CD8-positive, alpha-beta memory T cell (primary cell): ENCODE measurements at places on chromosomes 4 and X. TPM values are rescaled to one million over a fixed set of nuclear protein-coding genes. Genes with fewer than 3 reads are reported as not detected.

MAGEC3 gene
- total RNA-seq: not detected

DNA sequence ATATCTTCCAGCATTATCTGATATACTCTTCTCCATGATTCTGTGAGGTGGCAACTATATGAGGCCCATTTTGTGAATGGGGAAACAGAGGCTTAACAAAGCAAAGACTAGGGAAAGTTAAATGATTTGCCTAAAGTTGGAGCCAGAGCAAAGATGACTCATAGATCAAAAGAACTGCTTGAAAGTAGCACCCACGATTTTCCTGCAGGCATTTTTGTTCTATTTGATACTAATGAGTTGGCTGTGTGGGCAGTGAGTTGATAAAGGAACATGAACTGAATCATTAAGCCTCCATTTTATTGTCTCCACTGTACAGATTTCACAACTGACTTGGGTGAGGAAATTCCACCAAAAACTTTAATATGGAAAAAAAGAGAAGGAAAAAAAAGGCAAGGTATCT is 138.9 kb upstream of the IGFBP7 start:
- H3K27me3 ChIP-seq: no peaks in the 10 kb centered on the region
- H3K36me3 ChIP-seq: no peaks in the 10 kb centered on the region
- no peak overlapping the region for H3K27ac ChIP-seq
- H3K4me3 ChIP-seq: no peak overlapping the region
- H3K4me1 ChIP-seq: no peaks in the 10 kb centered on the region
- no peak for DNase-seq

SULT1E1 gene
- total RNA-seq: not detected

DNA sequence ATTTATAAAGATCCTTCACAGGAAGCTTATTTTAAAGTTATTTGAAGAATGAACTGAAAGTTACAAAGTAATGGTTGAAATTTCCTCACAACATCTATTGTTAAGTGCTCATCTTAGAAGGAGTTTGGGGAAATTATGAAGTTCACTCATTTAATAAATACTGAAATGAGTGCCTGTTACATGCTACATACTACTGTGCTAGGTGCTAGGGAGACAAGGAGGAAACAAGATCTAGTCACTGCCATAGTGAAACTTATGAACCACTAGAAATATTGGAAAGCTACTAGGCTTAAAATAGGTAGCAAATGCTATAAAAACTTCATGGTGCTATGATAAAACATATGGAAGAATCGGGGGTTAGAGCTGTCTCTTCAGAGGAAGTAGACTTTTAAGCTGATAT is 97.1 kb downstream of the JADE1 start:
- no peak overlapping the region for H3K27ac ChIP-seq
- H3K4me3 ChIP-seq: no peak overlapping the region
- H3K36me3 ChIP-seq: no peaks in the 10 kb centered on the region
- no peaks in the 10 kb centered on the region for H3K4me1 ChIP-seq
- DNase-seq: no peak

PSAPL1 gene
- not detected for total RNA-seq

GRCh38 chrX:128165884-128166408 is 113.7 kb upstream of the ACTRT1 start:
- H3K27ac ChIP-seq: no peak overlapping the region
- H3K4me3 ChIP-seq: no peak overlapping the region
- no peaks in the 10 kb centered on the region for H3K27me3 ChIP-seq
- no peaks in the 10 kb centered on the region for H3K36me3 ChIP-seq
- no peak for DNase-seq

CFAP99 gene
- not detected for total RNA-seq

SAGE1 gene
- not detected for total RNA-seq

- no peak overlapping the region for H3K27ac ChIP-seq
- peak overlapping the region; percentile 45 for H3K4me3 ChIP-seq
- no peaks in the 10 kb centered on the region for H3K27me3 ChIP-seq
- no peak for DNase-seq
- peaks cover 89% of the 10 kb centered on the region for H3K4me1 ChIP-seq
These were observed 11.8 kb upstream of the CD40LG start for GRCh38 chrX:136636121-136636520.

FAM47E gene
- not detected for total RNA-seq

ADH1B gene
- not detected for total RNA-seq

DNA sequence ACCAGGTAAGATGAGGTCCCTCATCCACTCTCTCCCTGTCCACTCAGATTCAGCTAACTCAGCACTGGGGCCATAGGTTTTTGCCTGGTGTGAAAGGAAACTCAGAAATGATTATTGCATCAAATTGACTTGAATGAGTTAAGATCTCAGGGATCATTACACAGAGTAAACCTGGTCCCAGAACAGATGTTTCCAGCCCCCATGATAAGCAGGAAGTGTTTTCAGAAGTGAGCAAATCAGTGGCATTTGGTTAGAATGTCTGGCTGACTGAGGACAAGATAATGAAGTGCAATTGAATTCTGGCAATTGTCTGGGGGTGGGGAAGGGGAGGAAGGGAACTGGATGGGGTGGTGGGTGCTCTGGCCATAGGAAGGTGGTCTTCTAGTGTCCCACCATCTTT is 108.0 kb downstream of the CHIC2 start:
- no peak overlapping the region for H3K27ac ChIP-seq
- no peaks in the 10 kb centered on the region for H3K36me3 ChIP-seq
- no peak overlapping the region for H3K4me3 ChIP-seq
- H3K4me1 ChIP-seq: no peaks in the 10 kb centered on the region
- DNase-seq: no peak
- H3K27me3 ChIP-seq: no peaks in the 10 kb centered on the region

- no peak overlapping the region for H3K27ac ChIP-seq
- no peaks in the 10 kb centered on the region for H3K4me1 ChIP-seq
- no peaks in the 10 kb centered on the region for H3K36me3 ChIP-seq
- no peaks in the 10 kb centered on the region for H3K27me3 ChIP-seq
These were observed 140.8 kb upstream of the GATB start for GRCh38 chr4:151901631-151902030.

DNA sequence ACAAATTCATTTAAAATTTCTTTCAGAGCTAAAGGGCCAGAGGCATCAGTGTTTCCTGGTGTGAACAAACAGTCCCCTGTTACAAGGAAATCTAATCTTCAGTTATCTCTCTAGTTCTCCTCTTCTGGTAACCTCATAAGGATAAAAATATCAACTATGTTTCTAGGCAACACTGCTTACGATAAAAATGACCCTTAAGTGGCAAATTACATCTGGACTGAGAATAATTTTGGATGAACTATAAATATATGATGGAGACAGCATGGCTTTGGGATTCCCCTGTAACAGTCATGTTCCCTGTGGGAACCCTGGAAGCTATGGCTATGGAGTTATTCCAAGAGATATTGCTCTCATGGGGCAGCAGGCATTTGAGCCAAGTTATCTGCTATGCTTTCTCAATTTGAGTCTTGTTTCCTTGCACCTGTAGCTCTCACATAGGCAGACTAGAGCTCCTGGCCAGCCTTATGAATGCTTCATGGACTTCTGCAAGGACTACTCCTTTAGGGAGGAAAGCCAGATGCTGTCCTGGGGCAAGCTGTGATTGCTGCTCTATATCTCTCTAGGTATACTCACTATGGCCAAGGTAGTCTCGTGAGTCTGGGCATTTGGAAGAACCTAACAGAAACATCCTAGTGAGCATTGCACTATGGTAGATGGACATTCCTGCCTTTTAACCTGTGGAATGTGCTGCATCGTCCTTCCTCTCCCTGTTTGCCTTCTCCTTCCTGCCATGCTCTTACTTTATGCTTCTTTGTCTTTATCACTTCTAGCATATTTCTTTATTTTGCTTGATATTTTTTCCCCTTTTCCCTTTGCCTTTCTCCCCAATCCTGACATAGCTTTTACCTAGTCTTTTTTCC is 14.2 kb downstream of the C4orf33 start:
- no peaks in the 10 kb centered on the region for H3K4me1 ChIP-seq
- DNase-seq: no peak

DNA sequence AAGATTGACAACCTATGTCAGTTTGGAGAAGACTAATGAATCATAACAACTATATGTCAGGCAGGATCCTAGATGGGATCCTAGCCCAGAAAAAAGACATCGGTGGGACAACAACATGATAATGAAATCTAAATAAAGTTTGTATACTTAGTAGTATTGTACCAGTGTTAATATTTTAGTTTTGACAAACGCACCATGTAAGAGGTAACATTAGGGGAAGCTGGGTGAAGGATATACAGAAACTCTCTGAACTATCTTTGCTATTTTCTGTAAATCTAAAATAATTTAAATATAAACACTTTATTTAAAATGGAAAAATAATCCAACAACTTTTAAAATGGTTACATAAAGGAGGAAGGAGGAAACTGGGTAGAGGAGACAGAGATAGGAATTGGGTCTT is 105.6 kb upstream of the AP1S2 start:
- no peak for DNase-seq
- no peaks in the 10 kb centered on the region for H3K4me1 ChIP-seq
- no peak overlapping the region for H3K4me3 ChIP-seq
- H3K27me3 ChIP-seq: no peaks in the 10 kb centered on the region
- no peaks in the 10 kb centered on the region for H3K36me3 ChIP-seq

DUSP9 gene
- total RNA-seq: 0.09 TPM

GRCh38 chr4:159006202-159006601 is 96.7 kb upstream of the RAPGEF2 start:
- no peaks in the 10 kb centered on the region for H3K4me1 ChIP-seq
- H3K4me3 ChIP-seq: no peak overlapping the region

DNA sequence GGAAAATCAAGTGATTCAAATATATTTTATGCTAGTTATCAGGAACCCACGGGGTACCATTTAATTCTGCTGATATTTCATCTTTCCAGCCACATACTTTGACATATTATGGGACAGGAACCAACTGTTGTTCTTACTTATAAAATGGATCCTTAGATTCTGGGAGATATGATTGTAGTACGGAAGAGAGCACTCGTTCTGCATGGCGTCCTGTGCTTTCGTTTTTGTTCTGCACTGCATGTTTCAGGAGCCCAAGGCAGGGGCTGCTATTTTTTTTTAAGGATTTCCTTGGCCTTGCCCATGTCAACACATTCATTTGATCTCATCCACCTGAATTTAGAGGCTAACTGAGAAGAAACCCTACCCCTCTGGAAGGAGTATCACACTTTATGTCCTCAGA is 245.5 kb upstream of the TLL1 start:
- no peak overlapping the region for H3K27ac ChIP-seq
- no peaks in the 10 kb centered on the region for H3K27me3 ChIP-seq
- H3K36me3 ChIP-seq: no peaks in the 10 kb centered on the region
- DNase-seq: no peak

DNA sequence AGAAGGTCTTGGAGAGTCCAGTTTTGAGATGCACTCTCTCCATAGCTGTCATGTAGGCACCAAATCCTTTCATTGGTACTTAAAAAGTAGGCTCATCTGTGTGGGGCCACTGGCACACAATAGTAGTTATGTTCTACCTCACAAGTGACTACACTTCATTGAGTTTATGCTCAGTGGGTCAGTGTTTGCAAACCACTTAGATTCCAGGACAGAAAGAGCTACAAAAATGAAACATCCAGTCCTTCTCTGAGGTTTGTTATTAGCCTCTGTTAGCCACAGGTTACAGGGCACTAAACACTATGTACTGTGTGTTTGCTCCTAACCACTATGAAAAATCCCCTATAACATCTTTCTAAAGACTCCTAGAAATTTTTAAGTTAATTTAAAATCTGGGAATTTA is 13.8 kb downstream of the RAB28 start:
- no peak overlapping the region for H3K4me3 ChIP-seq
- H3K4me1 ChIP-seq: no peaks in the 10 kb centered on the region
- H3K27me3 ChIP-seq: no peaks in the 10 kb centered on the region
- no peaks in the 10 kb centered on the region for H3K36me3 ChIP-seq
- DNase-seq: no peak

SYP gene
- total RNA-seq: 2.5 TPM

CSAG3 gene
- total RNA-seq: not detected

- H3K27me3 ChIP-seq: no peaks in the 10 kb centered on the region
- no peak overlapping the region for H3K27ac ChIP-seq
- no peak overlapping the region for H3K4me3 ChIP-seq
- no peak for DNase-seq
- no peaks in the 10 kb centered on the region for H3K4me1 ChIP-seq
- H3K36me3 ChIP-seq: no peaks in the 10 kb centered on the region
These were observed 306.0 kb downstream of the RPA4 start for GRCh38 chrX:97189668-97190067.

- H3K27me3 ChIP-seq: no peaks in the 10 kb centered on the region
- no peaks in the 10 kb centered on the region for H3K36me3 ChIP-seq
- H3K4me3 ChIP-seq: no peak overlapping the region
- H3K4me1 ChIP-seq: no peaks in the 10 kb centered on the region
- no peak overlapping the region for H3K27ac ChIP-seq
These were observed 2.9 kb upstream of the SPARCL1 start for GRCh38 chr4:87532109-87532508.

DNA sequence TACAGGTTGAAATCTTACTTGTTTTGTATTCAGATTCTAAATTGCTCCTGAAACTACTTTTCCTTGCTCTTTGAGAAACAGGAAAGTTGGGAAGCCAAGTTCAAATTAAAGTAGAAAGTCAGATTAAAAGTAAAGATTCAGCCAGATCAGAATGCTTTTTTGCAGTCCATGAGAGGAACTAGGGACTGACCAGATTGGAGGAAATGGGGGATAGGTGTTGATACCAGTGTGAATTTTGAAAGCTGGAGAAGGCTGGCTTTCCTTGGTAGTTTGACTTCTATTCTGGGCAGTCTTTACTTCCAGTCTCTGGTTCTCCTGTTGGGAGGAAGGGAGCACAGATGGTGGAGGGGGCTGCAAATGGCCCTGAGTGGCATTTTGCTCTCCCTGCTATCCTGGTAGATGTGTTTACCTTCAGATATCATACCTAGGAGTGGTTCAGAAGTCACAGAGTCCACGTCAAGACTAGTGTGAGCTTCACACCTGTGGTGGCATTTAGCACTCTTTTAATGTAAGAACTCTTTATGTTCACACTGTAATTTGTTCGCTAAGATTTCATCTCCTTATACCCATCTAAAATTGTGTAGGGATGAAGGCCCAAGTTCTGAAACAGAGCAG is 68.8 kb downstream of the FNIP2 start:
- H3K4me3 ChIP-seq: no peak overlapping the region
- DNase-seq: no peak
- no peaks in the 10 kb centered on the region for H3K36me3 ChIP-seq
- no peak overlapping the region for H3K27ac ChIP-seq
- H3K4me1 ChIP-seq: no peaks in the 10 kb centered on the region
